Activated CD4-positive, alpha-beta T cell treated with anti-CD3 and anti-CD28 coated beads for 24 hours (primary cell): ENCODE measurements at places on chromosomes 5 and 9.

- no peak for DNase-seq
These were observed 190.6 kb downstream of the DAB2IP start for GRCh38 chr9:121841771-121842611.

- no peak for DNase-seq
These were observed 488.2 kb downstream of the TLE4 start for GRCh38 chr9:80059979-80060378.

GRCh38 chr9:109349421-109349846 is 28.6 kb upstream of the EPB41L4B start:
- no peak for DNase-seq

DNA sequence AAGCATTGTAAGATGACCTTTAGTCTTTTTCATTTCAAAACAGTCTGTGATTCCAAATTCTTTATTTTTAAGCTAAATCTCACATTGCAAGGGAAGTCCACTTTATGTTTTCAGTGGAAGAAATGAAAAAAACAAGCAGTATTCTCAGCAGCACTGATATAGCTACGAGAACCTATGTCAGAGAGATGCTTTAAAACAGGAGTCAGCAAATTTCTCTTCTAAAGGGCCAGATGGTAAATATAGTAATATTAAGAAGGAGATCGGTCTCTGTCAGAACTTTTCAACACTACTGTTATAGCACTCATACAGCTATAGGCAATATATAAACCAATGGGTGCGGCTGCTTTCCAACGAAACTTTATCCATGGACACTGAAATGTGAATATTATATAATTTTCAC is 18.7 kb downstream of the IL31RA start:
- no peak for DNase-seq

GRCh38 chr9:137924761-137925369 is 47.3 kb downstream of the CACNA1B start:
- DNase-seq, result no peak

DNA sequence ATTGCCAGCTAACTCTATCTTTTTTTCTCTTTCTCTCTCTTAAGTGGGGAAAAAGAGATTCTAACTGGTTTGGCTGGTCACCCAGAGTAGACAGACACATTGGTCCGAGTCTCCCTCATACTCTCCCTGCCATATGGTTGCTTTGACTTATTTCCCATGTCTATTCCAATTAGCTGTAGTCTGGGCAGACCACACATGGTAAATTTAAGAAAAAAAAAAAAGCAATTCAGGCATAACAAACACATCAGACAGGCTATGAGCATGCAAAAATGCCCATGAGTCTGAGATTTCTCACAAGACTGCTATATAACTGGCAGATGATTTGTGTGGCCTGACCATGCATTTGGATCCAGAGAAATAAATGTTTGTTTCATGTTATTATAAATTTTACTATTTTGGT is 110.2 kb upstream of the FGF10 start:
- DNase-seq, result no peak

GRCh38 chr5:95924720-95925377 is 36.8 kb downstream of the ELL2 start:
- DNase-seq, result no peak

GRCh38 chr5:27748847-27749246 is 710.5 kb upstream of the CDH9 start:
- no peak for DNase-seq

- DNase-seq, result no peak
These were observed 142.3 kb downstream of the GRIA1 start for GRCh38 chr5:153632748-153633290.

- no peak for DNase-seq
These were observed 93.7 kb upstream of the IL6ST start for GRCh38 chr5:56088431-56088949.

GRCh38 chr5:167616043-167616890 is 675.2 kb upstream of the WWC1 start:
- no peak for DNase-seq

GRCh38 chr9:20557285-20557684 is 65.0 kb downstream of the MLLT3 start:
- DNase-seq, result no peak

GRCh38 chr9:136965771-136966484 is 11.4 kb upstream of the PTGDS start:
- DNase-seq, result no peak

GRCh38 chr5:161399996-161400562 is 146.4 kb downstream of the GABRB2 start:
- no peak for DNase-seq
